NCI-H460 (cell line): ENCODE measurements at places on chromosomes 7 and 10. TPM values are rescaled to one million over a fixed set of nuclear protein-coding genes. Genes with fewer than 3 reads are reported as not detected.

DNA sequence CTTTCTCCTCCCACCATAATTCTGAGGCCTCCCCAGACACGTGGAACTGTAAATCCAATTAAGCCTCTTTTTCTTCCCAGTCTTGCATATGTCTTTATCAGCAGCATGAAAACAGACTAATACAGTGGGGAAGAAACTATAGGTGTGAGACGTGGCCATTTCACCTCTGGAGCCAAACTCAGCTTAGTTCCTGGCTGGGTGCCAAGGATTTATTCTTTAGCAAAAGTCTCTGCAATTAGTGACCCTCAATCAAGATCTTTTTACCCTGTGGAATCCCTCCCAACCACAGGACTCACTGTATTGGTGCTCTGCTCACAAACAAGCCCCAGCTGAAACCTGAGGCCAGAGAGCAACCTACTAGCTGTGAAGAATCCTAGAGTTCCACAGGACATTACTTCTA is 28.1 kb upstream of the SFTPD start:
- no peak for DNase-seq

GRCh38 chr7:111855842-111856227 is 293.5 kb upstream of the IMMP2L start:
- no peak for DNase-seq

- no peak for DNase-seq
Observed at GRCh38 chr7:21327422-21328409, 100.2 kb upstream of the SP4 start.

CYP3A7 gene
- not detected in 2 replicates for total RNA-seq

- DNase-seq, result no peak
Observed at GRCh38 chr7:158705234-158705850, 738 bp upstream of the NCAPG2 start.
